T-helper 2 cell (primary cell): ENCODE measurements at places on chromosomes 1 and 21.
A peak's percentile ranks its signal among the peaks of the same experiment; 100 is the strongest.

GRCh38 chr1:248599396-248599795 is 1.9 kb upstream of the OR2T10 start:
- DNase-seq = no peak

DNA sequence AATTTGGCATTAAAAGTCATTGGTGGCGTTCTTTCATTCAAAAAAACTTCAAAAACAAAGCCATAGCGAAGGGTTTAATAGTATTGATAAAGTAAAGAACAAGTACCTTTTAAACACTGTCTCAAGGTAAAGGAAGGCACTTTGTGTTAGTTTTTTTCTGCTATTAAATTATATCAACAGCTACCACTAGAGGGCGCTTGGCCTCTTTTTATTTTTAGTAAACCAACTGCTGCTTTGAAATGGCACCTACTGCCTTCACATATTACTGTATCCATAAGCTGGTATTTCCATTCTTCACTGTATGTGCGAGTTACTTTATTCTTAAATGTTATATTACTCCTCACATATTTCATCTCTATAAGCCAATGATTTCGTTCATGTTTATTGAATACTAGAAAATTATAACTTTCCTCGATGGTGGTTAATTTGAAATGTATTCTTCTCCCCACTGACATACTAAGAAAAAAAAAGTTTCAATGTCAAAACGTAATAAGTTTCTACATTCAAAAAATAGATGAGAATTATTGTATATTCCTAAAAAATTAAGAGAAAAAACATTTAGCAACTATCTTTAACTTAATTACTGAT is 125.7 kb upstream of the CXADR start:
- DNase-seq = peak; percentile 9

- no peak for DNase-seq
Measured at GRCh38 chr1:40003156-40004093, 37.1 kb upstream of the CAP1 start.

DNA sequence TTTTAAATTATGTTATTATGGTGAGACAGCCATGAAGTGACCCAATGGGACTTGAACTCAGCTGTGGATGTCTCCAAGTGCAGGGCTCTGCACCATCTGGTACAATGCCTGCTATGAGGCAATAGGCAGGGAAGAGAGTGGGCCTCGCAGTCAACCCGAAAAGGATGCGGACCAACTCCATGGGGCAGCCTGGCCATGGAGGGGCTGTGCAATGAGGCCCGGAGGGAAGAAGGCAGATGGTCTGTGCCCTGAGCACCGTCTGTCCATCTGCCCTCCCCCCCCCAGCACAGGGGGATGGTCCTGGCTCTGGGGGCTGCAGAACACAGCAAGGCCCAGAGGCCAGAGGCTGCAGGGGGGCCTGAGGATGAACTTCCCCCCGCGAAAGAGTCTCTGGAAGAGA is 17.0 kb downstream of the ESPN start:
- no peak for DNase-seq

DNA sequence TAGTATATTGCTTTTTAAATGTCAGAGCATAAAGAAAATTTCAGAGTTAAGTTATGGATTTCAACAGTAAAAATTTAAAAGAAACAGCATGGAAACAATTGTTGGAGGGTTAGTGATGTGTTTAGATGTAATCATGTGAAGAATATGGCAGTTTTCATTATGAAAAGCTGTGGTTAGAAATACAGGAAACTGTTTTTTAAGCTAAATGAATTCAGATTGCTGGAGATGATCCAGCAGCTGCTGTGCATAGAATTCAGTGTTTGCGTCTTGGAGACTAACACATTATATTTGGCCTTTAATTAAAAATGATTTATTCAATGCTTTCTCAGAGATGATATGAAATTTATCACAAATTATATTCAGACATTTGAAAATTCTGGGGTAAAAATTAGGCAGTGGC is 273.6 kb upstream of the LRRC7 start:
- no peak for DNase-seq

DNA sequence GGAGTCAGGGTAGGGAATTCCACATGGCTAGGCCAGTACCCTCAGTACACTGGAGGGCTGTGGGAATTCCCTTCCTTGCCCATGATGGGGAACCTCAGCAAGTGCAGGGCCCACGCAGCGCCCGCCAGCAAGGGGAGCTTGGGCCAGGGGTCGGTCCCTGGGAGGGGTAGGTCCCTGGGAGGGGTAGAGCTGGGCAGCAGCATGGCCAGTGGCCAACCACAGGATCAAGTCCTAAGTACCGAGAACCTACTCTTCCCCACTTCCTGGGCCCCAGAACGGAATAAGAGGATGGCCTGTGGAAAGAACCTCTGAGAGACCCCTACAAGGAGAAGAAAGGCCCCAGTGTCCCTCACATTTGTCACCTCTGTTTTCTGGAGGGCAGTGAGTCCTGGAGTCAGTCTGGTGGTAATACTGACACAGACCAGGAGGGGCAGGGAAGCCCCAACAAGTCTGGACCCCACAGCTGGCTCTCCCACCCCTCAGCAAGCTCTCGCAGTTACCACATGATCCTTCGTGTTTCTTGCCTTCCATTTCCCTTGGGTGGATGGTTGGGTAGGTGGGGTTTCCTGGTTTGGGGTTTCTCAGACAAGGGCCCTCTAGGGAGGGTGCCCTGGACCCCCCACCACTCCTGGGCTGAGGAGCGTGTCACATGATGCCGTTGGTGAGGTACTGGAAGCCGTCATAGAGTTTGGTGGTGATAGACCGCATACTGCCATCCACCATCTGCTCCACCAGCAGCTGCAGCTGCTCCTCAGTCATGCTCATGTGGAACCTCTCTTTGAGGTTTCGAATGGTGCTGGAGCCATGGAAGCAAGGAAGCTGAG is 10.3 kb downstream of the ZNF687 start:
- no peak for DNase-seq

- DNase-seq = no peak
Measured at GRCh38 chr21:45011426-45011825, 63.0 kb upstream of the ADARB1 start.

GRCh38 chr1:168136709-168137514 is at the start of gene GPR161:
TSS of gene GPR161 (minus strand) at chr1:168136930. CDS start at chr1:168104850, 32,080 bp downstream.
- no peak for DNase-seq

DNA sequence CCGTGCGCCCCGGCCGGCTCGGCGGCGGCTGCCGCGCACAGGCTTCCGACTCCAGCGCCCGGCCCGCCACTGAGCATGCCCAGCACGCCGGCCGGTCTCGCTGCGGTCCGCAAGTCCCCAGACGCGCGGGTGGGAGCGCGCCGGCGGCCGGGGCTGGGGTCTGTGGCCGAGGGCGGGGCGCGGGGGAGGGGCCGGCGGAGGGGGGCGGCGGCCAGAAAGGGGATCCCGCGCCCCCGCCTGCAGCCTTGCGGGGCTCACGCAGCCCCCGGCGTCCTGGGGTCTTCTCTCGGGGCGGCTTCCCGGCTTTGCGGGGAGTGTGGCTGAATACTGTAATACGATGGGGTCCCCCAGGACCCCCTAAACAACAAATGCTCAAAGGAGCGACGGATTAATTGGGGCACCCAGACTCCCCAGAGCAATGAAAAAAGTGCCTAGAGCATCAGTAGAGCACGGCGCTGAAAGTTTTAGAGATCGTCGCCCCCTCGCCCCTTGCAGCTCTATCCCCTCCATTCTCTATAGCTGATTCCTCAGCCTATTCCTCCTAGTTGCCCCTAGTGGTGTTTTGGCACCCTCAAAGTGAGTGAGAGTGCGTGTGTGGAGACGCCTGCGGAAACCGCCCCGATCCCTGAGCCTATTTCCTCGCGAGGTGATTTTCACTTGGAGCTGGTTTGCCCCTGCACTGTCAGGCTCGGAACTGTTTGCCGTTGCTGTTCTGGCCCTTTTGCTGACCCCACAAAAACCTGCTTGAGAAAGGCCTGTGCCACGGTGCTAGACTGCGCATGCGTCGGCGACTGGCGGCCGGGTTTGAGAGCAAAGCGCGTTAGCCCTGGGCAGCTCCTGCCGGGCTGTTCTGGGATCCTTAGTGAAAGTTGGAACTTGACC is at the start of gene VAV3:
Gene VAV3 (minus strand): TSS at position 71 of the 882 bp plus-strand sequence. CDS start 311 bp downstream, outside the sequence.
- DNase-seq = peak; percentile 57

GRCh38 chr1:7948960-7949359 is 8.3 kb upstream of the TNFRSF9 start:
- peak; percentile 97 for DNase-seq

- DNase-seq = no peak
Measured at GRCh38 chr1:47759936-47760629, 237.1 kb downstream of the TRABD2B start.

- DNase-seq = no peak
Measured at GRCh38 chr1:241081473-241081872, 275.5 kb downstream of the RGS7 start.

GRCh38 chr1:80258659-80259058 is 1252.1 kb upstream of the ADGRL4 start:
- no peak for DNase-seq

GRCh38 chr1:13901039-13901438 is 201.1 kb downstream of the PRDM2 start:
- no peak for DNase-seq

- DNase-seq = no peak
Measured at GRCh38 chr1:44724955-44725698, 5.8 kb downstream of the RNU5D-1 start.

DNA sequence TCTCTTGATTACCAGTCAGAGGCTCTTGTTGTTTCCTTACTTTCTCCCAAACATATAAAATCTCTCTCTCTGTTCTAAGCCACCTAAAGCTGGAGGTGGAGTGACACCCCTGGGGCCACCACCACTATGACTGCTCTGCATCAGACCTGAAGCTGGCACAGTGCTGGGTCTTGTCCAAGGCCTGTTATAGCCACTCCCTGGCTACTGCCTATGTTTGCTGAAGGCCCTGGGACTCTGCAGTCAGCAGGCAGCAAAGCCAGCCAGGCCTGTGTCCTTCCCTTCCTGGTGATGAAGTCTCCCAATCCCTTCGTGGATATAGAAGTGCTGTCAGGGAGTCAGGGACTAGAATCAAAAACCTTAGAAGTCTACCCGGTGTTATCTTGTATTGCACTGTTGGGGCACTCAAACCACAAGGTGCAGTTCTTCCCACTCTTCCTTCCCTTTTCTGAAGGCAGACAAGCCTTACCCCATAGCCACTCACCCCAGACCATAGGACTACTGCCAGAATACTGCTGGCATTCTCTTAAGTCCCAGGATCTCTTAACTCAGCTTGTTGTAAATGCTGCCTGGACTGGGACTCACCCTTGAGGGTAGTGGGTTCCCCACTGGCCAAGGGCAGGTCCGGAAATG is 103.1 kb downstream of the RPS6KC1 start:
- DNase-seq = no peak

DNA sequence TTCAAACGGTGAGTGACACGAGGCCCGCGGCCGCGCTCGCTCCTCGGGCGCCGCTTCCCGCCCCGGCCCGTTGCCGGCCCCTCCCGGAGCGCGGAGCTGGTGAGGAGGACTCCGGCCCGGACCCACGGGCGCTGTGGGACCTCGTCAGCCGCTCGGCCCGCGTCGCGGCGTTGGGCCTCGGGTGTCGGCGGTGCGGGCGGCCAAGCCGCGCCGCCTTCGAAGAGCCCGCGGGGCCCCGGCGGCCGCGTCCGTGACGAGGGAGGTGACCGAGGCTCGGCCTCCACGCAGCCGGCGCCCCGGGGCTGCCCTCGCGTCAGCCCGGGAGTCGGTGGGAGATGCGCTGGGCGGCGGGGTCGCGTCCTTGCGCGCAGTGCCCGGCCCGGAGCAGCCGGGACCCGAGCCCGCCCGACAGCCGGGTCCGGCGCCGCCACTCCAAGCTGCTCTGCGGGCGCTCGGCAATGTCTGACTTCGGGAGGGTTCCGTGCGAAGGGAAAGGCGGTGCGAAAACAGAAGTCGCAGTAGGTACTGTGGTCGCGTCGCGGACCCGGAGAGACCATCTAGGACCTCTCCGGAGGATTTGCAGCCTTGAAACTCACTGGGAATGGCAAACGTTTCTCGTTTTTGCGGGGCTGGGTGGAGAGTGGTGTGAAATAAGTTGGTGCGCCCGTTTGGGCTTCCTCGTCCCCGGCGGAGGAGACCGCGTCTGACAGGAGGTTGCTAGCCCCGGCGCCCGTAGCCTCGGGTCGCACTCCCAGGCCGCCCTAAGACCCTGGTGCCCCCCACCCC is 829 bp downstream of the SPEN start:
- peak; percentile 26 for DNase-seq

DNA sequence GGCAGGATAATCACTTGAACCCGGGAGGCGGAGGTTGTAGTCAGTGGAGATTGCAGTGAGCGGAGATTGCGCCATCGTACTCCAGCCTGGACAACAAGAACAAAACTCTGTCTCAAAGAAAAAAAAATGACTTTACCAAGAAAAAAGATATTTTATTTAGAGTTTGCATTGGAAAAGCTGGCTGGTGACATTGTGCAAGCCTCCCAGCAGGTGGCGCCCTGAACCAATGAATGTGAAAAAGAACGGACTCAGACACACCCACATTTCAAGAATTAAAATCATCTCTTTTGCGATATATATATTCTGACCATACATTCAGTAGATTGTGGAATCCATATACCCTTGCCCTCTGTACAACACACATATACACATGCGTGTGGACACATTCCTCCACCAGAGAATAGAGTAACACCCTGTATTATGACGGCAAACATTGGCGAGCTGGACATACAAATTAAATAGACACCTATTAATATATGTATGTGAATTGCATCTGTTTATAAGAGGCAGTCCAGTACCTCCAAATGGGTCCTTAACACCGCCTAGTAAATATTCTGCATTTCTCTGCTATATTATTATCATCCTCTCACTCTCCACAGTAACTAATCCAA is 39.0 kb upstream of the CADM3 start:
- peak; percentile 56 for DNase-seq

DNA sequence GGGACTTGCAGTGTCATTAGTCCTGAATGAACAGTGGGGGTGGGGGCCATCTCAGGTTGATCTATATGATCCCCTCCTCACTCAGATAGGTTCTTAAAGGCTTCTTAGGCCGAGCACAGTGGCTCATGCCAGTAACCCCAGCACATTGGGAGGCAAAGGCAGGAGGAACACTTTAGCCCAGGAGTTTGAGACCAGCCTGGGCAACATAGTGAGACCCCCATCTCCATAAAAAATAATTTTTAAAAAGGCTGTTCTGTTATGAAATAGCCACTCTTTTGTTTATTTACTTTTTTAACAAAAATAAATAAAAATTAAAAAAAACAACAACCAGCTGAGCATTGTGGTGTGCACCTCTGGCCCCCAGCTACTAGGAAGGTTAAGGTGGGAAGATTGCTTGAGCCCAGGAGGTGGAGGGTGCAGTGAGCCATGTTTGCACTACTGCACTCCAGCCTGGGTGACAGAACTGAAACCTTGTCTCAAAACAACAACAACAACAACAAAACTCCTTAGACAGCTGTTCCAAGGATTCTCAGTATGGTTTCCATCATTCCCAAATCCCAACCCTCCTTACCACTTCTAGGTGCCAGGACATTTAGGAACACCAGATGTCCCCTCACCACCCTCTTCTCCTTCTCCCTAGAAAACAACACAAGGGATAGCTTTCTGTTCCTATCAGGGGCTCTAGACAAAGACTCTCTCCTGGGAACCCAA is 2.0 kb upstream of the TRAPPC3 start:
- no peak for DNase-seq
